ENCODE measurements at places on chromosomes 11 and 22.

DNA sequence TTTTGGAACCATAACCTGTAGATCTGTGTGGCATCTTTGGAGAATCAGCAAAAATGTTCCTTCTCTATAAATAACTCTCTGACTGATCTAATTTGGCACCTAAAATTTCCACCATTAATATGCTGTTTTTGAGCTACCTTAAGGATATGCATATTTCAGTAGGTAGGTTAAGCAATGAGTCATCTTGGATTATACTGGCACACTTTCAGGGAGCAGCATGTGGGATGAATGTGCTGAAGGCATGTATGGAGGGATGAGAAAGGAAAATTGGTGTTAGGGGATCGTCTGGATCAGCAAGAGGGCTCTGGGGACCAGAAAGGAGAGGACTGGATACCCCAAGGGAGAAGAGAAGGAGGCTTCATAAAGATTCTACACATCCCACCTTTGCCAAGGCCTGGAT, 44.6 kb upstream of the ELF5 start:
- DNase-seq = no peak

DNA sequence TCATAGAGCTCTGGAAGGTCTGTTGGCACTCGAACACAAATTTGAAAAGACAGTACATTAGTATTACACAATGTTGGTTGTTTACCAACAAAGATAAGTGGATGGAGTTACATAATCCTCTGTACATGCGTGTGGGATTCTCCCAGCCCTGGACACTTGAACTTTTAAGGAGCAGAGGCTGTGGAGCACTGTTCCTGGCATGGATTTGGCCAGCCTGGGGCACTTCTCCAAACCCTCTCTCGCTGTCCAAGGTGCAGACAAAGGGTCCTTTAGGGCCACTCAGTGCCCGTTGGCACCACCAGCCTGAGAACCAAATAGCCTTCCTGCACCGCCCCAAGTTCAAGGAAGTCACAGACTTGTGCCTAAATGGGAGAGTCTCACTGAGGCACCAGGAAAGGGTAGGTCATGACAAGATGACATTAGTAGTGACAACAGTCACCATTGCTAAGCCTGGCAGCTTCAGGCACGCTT, 1.6 kb upstream of the ANO1 start:
- no peak for DNase-seq

GRCh38 chr11:35751664-35752061, 89.1 kb downstream of the TRIM44 start:
- no peak for DNase-seq

DNA sequence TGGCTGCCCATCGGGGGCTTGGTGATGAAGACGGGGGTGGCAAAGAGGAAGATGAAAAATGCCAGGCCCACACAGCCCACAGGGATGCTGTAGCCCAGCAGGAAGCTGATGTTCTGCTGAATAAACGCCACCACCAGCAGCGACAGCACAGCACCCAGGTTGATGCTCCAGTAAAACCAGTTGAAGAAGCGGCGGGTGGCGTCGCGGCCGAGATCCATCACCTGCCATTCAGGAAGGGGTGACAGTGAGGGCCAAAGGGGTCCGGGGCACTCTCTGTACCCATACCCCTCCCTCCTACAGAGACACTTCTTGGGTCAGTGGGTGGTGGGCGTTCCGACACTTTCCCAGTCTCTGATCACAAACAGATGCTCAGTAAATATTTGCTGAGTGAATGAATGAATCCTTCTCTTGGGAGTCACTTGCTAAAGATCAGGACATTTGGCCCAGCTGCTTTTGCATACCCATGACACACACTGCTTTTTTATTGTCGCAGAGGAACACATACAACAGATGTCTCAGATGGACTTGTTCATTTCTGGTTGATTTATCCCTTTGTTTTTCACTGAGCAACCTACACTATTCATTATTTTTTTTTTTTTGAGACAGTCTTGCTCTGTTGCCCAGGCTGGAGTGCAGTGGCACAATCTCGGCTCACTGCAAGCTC, 5.2 kb downstream of the SLC15A3 start:
- DNase-seq = no peak

DNA sequence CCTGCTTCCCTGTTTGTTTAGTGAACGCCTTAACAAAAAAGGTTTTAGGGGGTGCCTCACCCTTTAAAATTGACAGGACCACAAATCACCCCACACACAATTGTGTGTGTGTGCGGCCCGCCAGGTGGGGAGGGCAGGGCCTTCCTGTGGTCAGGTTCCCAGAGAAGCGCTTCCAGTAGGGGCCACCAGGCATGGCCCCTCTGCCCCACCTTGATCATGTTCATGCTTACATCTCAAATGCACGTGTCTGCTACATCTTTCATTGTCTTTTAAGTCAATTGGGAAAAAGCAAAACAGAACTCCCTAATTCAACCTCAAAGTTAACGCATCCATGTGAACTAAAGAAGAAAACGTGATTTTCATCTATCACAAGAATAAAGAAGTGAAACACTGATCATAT, 1335.3 kb downstream of the TBC1D22A start:
- no peak for DNase-seq

- DNase-seq = no peak
Observed at GRCh38 chr11:65380460-65381119, 1.9 kb downstream of the SLC25A45 start.

GRCh38 chr11:132106096-132106982, 735.9 kb downstream of the NTM start:
- DNase-seq = no peak

DNA sequence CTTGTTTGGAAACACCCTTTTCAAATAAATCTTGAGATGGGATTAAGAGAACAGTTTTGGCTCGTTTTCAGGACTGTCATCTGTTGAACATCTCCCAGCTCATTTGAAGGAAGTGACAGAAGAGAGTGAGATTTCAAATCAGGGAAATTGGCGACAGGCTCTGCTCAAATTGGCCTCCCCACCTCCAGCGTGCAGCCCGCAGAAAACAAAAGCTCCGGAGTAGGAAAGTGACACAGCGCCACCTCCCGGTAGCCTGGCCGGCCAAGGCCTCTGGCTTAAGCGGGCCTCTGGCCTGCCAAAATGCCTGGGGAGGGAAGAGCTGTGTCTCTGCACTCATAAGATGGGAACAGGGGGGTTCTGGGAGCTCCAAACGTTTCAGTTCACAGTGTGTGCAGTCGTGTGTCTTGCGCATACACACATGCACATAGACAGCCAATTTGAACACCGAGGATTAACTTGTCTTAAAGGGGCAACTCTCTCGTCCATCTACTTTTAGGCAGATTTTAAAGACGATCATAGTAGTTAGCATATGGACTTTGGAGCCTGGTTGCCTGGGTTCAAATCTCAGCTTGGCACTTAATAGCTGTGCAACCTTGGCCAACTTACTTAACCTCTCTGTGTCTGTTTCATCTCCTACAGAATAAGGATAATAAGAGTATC, 132.7 kb upstream of the RCN1 start:
- DNase-seq = no peak

- DNase-seq = no peak
Observed at GRCh38 chr11:36139767-36140166, 149.5 kb downstream of the COMMD9 start.

Data from NCI-H1105 (cell line).